T-helper 2 cell treated with Interferon-gamma antibody and Interleukin-4, amounts not matched to agents 5 μg/mL and 100 μg/mL, for 36 hours (primary cell): ENCODE measurements at places on chromosomes 7 and 10.
A peak's percentile ranks its signal among the peaks of the same experiment; 100 is the strongest.

DNA sequence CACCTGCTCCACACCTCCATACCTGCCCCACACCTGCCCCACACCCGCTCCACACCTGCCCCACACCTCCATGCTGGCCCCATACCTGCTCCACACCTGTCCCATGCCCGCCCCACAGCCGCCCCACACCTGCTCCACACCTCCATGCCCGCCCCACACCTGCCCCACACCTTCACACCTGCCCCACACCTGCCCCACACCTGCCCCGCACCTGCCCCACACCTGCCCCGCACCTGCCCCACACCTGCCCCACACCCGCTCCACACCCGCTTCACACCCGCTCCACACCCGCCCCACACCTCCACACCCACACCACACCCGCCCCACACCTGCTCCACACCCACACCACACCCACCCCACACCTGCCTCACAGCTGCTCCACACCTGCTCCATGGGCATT, 53.0 kb downstream of the PARP12 start:
- no peak for DNase-seq

DNA sequence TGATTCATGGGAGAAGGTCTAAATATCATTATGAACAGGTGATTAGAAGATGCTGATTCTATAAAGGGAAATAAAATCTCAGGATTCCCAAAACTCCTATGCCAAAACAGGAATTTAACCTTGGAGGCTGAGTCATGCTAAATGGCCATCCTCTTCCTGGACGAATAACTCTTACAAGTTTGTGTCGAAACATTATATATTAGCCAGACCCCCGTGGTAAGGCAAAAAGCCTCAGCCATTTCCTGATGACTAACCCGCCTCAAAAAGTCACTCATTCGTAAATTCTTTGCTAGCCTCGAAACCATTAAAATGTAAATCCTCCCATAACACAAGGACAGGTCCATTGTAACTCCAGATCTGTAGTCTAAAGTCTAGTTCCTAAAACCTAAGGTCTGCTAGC, 32.0 kb downstream of the CUL2 start:
- no peak for DNase-seq

- DNase-seq: no peak
These were observed 44.6 kb downstream of the GTF2IRD1 start for GRCh38 chr7:74498354-74498753.

DNA sequence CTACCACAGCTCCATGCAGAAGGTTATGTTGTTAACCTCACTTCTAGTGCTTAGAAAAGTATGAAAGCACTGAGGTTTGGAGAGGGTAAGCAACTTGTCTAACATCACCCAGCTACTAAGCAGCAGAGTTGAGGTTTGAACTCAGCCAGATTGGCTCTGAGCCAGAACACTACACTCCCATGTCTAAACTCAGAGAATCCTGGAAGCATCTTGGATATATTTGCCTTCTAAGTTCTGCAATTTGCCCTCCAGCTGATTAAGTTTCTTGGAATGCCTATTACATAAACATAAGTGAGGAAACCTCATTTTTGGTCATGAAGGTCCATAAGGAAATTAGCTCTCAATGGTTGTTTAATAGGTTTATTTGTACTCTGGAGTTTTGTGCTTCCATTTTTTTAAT, 78.1 kb upstream of the PHYHIPL start:
- DNase-seq: no peak

DNA sequence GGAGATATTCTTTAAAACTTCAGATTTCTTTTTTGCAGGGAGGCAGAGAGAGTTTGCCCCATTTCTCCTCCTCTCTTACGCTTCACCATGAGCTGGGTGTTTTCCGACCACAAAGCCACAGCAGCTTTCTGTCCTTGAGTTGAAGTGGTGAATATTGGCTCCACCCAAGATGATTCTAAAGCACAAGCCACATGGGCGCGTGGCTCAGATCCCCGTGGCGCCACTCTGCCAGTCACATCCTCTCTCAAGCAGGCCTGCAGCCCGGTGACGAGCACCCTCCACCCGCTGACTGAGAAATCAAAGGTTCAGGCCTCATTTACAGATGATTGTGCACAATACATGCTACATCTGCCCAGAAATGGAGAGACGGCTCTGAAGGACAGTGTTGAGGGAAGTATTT, 27.6 kb upstream of the RNF32 start:
- DNase-seq: peak; percentile 87

DNA sequence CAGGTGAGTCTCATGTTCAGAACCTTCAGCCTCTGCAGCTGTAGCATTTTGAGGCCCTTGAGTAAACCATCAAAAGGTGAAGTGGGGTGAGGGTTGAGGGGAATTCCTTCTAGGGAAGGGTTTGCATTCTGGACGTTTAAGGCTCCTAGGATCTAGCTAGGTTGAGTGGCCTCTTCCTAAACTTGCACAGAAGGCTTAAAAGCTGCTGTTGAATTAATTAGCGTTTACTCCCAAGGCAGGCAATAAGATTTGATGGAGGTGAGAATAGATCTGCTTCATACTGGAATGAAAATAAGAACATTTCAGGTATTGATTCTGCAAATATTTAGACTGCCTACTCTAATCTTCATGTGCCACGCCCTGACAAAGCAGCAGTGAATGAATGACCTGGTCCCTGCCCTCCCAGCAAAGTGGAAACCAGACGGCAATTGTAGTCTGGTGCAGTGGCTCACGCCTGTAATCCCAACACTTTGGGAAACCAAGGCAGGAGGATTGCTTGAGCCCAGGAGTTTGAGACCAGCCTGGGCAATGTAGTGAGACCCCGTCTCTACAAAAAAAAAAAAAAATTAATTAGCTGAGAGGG, 11.4 kb upstream of the KPNA7 start:
- DNase-seq: no peak

- DNase-seq: no peak
These were observed 103.5 kb upstream of the CCDC6 start for GRCh38 chr10:60009710-60010383.

DNA sequence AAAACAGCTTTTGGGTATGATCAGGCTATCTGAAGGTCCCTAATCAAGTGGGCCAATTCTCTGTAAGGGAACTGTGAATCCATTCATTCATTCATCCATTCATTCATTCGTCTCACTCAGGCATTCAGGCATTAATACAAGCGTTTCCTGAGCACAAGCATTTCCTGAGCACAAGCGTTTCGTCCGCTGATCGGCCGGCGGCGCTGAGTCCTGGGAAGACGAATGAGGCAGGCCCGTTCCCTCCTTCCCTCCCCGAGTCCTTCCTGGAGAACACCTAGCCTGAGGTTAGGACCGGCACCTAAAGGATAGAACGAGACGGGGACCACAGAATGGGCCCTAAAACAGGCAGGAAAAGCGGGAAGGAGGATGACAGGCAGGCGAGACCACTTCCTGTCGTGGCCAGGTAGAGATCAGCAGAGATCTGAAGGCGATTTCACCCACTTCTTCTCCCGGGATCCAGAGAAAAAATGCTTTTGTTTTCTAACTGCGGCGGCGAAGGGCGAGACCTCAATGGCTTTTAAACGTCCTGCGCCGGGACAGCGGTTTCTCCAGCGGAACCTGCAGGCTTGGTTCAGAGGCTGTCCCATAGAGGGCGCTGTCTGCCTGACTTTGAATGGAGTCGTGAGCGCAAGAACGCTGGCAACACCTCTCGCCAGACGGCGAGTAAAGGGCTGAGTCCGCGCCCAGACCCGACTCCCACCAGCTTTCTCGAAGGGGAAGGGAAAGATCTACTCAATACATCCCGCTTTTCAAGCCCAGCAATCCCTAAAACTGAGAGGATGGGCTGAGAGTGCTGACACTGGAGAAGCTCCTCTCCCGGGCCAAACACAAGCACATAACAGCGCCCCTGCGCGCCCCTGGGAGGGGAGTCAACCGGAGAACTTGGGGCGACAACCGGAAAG, 2.9 kb upstream of the HMX3 start:
- DNase-seq: peak; percentile 75

DNA sequence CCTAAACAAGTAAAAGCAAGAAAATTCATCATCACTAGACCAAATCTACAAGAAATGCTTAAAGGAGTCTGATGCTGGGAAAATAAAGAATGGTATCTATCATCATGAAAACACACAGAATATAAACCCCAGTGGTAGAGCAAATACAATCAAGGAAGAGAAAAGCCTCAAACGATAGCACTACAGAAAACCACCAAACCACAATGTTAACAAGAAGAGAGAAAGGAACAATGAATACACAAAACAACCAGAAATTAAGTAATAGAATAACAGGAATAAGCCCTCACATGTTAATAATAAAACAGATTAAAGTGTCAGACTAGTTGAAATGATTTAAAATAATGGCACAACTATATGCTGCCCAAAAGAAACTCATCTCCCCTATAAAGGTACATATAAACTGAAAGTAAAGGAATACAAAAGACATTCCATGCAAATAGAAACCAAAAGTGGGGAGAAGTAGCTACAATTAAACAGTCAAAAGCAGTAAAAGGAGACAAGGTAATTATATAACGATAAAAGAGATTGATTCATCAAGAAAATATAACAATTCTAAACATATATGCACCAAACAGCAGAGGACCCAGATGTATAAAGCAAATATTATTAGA, 77.3 kb downstream of the JMJD1C start:
- no peak for DNase-seq

DNA sequence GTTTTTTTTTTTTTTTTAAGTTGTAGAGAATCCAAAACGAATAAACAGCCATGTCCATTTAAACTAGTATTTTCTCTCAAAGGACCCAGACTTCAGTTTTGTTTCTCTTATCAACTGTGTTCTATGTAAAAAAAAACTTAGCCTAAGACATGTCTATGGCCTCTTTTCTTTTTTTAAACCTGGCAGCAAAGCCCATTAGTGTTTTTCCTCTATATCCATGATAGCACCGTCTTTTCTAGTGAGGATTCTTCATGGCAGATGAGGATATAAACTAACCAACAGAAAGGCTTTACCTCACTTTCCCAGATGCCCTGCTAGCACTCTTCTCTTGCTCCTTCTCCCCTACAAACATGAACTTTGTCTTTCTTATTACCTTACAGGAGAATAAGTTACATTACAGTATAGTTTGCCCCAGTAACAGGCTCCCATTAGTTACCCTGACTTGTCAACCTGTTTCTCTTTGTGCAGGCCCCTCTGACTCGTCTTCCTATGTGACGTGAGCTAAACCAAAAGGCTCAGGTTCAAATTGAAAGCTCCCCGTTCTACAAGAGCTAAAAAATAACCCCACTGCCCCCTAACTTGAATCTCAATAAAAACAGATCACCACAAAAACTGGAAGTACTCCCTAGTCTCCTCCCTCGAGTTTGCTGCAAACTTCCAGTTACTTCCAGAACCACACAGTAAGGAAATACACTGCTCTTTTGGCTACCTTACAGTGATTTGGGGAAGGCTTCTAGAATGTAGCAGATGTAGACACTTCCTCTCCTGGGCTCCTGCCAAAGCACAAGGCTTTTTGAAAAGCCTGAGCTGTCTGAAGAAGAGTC, 20.1 kb downstream of the P4HA1 start:
- DNase-seq: no peak

DNA sequence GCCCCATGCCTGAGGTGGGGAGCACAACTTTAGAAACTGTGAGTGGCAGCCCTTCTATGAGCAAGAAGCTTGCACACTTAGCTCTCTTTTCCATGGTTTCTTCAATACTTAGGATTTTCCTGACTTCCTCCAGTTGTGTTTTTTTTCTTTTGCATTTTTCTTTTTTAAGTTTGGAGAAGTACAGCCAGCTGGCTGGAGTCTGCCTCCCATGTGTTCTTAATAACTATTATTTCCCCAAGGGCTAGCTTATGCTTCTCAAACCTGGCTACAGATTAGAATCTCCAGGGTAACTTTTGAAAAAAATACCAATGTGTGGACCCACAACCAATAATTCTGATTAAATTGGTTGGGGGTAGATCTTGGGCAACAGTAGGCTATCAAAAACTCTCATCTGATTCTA, 37.4 kb upstream of the MEOX2 start:
- DNase-seq: no peak

DNA sequence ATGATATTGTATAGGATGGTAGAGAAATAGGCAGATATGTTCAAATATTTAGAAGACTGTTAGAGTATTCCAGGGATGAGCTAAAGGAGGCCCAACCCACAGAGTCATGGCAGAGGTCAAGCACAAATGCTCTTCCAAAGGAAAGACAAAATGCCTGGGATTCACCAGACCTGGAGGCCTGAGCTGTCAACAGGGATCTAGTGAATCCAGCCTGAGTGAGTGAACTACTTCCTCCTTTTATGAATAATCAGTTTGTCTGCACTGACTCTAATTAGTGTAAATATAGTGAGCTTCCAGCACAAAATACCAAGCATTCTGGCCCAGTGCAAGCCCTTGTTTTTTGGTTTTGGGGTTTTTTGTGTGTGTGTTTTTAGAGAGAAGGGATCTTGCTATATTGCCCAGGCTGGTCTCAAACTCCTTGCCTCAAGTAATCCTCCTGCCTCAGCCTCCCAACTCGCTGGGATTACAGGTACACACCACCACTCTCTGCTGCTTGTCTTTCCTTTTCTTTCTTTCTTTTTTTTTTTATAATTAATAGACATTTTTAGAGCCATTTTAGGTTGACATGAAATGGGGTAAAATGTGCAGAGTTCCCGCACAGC, 244.4 kb downstream of the SKIDA1 start:
- DNase-seq: no peak

DNA sequence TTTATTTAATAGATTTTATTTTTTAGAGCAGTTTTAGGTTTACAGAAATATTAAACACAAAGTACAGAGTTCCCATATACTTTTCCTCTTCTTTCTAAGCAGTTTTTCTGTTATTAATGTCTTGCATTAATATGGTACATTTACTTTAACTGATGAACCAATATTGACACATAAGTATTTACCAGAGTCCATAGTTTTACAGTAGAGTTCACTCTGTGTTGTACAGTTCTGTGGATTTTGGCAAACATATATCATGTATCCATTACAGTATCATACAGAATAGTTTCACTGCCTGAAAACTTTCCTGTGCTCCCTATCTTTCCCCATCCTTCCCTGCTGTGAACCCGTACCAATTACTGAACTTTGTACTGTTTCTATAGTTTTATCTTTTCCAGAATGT, 55.3 kb downstream of the EXOC6 start:
- no peak for DNase-seq

- no peak for DNase-seq
These were observed 239.5 kb upstream of the PPP1R3A start for GRCh38 chr7:114158275-114158674.

DNA sequence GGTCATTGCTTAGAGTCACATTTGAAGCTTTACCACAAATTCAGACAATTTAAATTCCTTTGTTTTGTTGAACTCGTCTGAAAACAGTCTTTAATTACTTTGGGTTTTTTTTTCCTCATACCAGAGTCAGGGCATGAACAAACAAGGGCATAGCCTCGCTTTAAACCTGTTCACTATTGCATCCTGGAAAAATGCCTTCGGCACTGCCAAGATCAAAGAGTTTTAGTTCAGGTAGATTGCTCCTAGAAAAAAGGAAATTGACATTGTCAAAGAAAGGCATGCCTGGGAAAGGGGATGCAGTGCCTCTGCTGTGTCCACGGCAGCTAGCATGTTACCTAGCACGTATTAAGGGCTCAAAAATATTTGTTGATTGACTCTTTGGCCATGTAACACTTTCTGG, 235.1 kb downstream of the ARHGAP21 start:
- no peak for DNase-seq

- peak; percentile 36 for DNase-seq
These were observed 15.5 kb downstream of the CYTH3 start for GRCh38 chr7:6256677-6257535.
